ENCODE measurements at places on chromosomes 1 and 21. TPM values are rescaled to one million over a fixed set of nuclear protein-coding genes. Genes with fewer than 3 reads are reported as not detected.

- no peak for DNase-seq
Observed at GRCh38 chr1:221276896-221277409, 397.7 kb downstream of the HLX start.

DNA sequence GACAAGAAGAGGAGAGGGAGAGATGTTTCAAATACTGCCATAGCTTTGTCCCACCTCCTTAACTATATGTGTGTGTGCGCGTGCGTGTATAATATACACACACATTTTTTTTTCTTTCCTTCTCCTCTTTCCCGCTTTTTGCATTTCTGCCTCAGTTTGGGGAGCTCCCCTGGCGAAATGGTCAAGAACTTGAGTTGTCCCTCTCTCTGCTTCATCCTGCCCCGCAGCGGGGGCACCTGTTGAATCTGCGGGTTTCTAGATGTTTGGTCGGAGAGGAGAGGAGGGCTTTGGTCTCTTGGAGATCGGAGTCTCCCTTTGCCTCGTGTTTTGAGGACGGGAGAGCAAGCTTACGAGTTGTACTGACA lies 504 bp downstream of the SCCPDH start:
- no peak for DNase-seq

Gene KCNT2
- 0.81 TPM for total RNA-seq

Gene S100A4
- 164 TPM for total RNA-seq

DNA sequence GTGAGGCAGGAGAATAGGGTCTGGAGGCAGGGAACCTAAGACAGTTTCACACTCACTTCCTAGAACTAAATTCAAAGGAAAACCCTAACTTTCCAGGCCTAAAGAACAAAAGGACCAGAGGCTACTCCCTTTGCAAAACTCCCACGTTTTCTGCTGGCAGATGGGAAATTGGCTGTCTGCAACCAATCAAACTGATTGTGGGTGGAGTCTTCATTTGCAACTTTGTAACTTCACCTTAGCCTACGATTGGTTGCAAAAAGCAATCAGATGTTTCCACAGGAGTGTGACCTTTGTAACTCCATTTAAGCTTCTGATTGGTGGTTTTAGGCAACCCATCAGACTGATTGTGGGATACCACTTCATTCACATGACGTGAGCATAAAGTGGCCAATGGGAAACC lies 19.7 kb upstream of the GNG4 start:
- no peak for DNase-seq

GRCh38 chr1:53070621-53071020 lies 8.6 kb downstream of the PODN start:
- DNase-seq: no peak

Measured in Right ventricle myocardium inferior (tissue), 1 donor.